Astrocyte of the hippocampus (primary cell): ENCODE measurements at places on chromosomes 12 and 14.

DNA sequence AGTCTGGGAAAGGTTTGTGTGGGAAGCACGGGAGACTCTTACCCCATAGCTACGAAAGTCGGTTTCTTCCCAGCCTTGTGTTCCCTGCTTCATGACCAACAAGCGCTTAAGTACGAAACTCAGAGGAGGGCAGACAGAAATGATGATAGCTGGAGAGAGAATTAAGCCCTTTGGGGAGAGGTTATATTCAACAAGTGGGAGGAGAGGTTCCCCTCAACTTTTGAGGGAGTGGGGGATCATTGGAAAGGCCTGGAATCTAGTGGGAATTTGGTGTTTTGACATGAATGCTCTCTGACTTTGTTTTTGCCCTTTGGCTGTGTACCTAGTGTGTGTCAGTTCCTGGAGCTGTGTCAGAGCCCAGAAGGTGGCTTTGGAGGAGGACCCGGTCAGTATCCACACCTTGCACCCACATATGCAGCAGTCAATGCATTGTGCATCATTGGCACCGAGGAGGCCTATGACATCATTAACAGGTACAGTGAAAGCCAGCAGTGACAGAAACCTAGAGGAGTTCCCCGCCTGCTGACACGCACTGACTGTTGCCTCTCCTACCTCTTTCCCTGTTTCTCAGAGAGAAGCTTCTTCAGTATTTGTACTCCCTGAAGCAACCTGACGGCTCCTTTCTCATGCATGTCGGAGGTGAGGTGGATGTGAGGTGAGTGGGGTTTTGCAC is 40.6 kb downstream of the FNTB start:
- DNase-seq = no peak

DNA sequence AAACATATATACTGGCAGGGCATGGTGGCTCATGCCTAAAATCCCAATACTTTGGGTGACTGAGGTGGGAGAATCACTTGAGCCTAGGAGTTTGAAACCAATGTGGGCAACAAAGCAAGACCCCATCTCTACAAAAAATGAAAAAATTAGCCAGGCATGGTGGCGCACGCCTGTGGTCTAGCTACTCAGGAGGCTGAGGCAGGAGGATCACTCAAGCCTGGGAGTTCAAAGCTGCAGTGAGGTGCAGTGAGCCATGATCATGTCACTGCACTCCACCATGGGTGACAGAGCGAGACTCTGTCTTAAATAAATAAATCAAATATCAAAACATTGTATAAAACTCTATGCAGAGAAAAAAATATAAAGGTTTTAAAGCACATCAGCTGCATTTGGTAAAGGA is 5.2 kb downstream of the FMNL3 start:
- DNase-seq = no peak

DNA sequence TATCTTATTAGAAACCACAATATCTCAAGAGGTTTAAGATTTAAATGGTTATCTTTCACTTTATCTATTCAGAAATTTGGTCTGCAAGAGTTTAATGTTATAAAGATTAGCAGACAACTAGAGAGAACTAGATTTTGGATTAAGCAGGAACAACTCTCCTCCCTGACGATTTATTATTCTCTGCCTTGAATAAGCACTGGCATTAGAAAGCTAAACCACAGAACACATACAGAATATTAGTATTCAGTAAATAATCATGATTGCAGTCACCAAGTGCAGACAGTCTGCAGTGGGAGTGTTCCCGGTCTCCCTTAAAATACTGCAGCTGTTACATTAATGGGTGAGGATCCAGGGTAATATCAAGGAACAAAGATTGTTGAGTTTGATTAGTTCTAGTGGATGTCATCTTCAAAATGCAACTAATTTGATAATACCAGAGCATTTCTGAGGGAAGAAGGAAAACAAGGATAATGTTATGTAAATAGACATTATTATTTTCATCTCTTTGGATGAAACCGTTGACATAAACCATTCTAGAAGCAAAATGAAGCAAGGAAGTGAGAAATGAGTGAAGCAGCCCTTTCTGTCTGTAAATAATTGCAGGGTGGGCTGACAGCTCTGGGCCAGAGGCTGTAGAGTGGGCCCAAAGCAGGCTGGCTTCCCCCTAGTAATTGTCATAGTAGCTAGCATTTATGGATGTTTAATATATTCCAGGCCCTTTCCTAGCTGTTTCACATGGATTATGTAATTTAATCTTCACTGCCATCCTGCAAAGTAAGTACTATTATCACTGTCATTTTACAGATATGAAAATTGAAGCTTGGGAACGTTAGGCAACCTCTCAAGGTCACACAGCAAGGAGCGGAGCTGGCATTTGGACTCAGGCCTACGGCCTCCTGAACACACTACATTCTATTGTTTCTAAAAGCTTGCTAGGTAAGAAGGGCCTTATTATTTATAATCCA is 79.4 kb downstream of the DYRK2 start:
- no peak for DNase-seq

- DNase-seq = no peak
Observed at GRCh38 chr12:57744194-57744776, 554 bp upstream of the TSPAN31 start.

GRCh38 chr12:124032265-124032886 is 59.4 kb downstream of the ZNF664 start:
- peak; percentile 83 for DNase-seq

DNA sequence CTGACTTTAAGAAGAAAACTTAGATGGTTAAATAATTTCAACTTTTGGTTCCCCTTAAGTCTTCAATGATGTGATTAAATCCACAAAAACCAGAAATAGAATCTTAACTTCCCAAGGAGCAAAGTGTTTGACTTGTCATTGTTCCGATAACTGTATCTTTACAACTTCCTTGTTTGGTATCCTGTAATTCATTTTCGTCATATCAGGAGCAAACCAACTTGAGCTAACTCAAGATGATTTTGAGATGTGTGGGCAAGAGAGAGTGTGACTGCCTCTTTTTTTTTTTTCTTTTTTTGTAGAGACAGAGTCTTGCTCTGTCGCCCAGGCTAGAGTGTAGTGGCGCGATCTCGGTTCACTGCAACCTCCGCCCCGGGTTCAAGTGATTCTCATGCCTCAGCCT is 25.3 kb downstream of the DRAM1 start:
- no peak for DNase-seq

- no peak for DNase-seq
Observed at GRCh38 chr12:104615048-104615561, 158.4 kb downstream of the CHST11 start.

- DNase-seq = no peak
Observed at GRCh38 chr12:83220774-83221173, 534.1 kb downstream of the TMTC2 start.

GRCh38 chr12:77500089-77500488 is 330.6 kb upstream of the NAV3 start:
- no peak for DNase-seq
